IPS-NIHi11 (cell line): ENCODE measurements at places on chromosomes 12 and 14.

GRCh38 chr12:95830335-95831089, 28.2 kb upstream of the SNRPF start:
- no peak for DNase-seq

GRCh38 chr14:102991376-102991775, 66.0 kb downstream of the CDC42BPB start:
- DNase-seq = no peak

- no peak for DNase-seq
Measured at GRCh38 chr12:121892673-121893561, 4.3 kb downstream of the PSMD9 start.

DNA sequence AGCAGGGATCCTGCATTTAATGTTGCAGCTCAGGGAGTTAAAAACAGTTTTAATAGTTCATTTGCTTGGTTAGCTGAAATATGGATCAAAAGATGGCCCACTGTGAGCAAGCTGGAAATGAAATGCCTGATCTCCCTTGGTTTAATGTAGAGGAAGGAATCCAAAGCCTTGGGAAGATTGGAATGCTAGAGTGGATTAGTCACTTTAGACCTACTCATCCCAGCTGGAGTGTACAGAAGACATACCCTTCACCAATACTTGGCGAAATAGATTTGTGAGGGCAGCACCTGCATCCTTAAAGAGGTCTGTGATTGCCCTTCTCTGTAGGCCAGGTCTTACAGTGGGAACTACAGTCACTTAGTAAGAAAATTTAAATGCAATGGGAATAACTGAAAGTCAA, 58.0 kb upstream of the KRAS start:
- no peak for DNase-seq

GRCh38 chr12:90543841-90544240, 411.1 kb downstream of the CCER1 start:
- DNase-seq = no peak

- no peak for DNase-seq
Measured at GRCh38 chr12:6218347-6218925, 18.2 kb downstream of the CD9 start.

DNA sequence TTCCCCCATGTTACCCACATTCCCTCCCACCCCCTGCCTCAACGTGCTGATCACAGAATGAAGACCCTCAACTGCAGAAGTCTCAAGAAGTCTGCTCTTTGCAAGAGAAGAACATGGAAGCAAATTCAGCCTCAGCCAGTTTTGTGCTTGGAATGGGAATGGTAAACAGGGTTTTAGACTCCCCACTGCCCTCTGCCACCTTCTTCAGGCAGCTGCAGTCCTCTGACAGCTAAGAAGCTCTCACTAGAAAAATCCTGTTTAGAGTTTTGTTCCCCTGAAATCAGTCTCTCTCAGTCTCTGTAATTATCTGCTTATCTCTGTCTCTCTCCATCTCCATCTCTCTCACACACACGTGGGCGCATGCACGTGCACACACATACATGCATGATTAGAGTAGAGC, 85.4 kb downstream of the CRACR2A start:
- no peak for DNase-seq

DNA sequence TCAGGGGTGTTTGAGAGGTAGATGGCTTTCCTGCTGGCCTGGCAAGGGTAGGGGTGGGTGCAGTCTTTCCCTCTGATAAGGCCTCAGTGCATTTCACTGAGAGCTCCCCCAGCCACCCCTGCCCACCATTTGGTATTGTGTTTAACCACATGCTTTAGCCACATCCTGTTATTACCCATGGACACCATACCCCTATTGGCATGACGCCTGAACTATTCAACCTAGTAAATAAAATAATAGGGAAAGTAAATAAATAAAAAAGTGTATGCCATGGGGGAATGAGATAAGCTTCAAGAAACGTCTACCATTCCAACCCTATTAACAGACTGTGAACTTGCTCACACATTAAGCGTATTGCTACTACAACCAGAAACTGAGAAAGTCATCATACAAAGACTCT, 7.6 kb upstream of the LGR5 start:
- no peak for DNase-seq

GRCh38 chr12:108199106-108199505, 70.0 kb downstream of the WSCD2 start:
- DNase-seq = no peak

DNA sequence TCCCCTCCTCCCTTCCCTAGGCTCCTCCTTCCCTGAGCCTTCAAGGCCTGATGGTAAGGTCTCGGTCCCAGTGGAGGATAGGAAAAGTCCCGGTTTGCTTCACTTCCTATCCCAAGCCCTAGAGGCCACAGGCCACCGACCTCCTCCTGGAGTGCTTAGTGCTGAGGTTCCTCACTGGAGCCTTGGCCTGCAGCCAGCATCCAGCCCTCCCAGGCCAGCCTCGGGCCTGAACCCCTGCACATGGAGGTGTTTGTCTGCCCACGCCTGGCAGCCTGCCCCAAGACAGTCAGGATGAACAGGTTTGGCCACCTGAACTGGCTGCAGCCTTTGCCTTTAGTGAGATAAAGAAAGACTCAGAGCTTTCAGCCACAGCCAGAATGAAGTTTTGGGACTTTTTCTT, 15.8 kb upstream of the KRT7 start:
- peak; percentile 67 for DNase-seq

DNA sequence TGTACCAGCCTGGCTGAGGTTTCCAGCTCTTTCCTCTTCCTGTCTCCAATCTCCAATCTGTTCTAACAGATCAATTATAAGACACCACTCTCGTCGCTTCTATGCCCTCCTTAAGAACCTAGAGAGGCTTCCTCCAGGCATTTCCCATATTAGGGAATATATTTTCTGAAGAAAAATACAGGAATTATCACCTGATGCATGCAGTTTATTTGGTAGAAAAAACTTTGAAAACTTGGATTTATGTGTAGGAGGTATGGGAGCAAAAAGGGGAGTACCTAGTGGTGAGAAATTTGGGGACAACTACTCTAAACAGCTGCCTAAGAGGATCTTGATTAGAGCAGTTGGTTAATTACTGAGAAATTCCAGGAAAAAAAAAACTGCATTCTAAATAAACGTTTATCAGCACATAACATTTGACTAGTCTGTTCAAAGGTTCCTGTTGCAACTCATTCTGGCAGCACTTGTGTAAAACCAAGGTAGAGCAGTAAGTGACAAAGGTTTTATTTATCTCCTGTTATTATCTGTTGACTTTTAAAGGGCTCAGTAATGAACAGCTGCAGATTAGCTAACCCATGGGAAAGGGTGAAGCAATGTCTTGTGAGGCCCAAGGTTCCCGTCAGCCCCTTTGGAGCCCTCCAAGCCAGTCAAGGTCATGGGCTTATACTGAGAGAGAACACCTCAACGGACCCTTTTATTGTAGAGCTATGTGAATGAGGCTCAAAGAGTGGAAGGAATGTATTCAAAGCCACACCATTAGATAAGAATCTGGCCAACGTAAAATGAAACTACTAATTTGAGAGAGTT, 36.4 kb upstream of the NR1H4 start:
- DNase-seq = no peak

DNA sequence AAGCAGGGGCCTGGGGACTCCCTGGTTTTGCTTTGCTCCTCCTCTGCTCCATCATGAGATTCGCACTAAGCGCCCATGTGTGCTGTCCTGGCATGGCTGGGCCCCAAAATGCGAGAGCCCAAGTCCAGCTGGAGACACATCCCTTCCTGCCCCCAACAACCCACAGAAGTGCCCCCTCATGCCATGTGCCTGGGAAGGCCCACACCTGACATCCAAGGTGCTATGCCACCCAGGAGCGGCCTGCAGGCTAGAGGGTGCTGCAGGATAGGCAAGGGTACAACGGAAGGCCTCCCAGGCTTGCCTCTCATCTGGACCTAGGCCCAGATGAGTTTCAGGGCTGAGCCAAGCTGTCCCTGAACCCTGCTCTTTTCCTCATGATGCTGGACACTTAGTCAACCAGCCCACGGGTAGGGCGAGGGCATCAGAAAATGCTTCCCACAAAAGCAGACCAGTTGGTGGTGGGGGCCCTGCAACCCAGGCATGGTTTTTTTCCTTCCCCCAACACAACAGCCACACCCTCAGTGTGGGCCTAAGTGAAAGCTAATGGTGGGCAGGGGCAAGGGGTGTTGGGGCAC, 13.2 kb upstream of the KRT80 start:
- DNase-seq = no peak
